Fibroblast of skin of back (primary cell): ENCODE measurements at places on chromosomes 1 and 21.
A peak's percentile ranks its signal among the peaks of the same experiment; 100 is the strongest.

- no peak for DNase-seq
These were observed 39.7 kb downstream of the CHD5 start for GRCh38 chr1:6140413-6140812.

GRCh38 chr21:18245464-18245967 lies 883 bp downstream of the CHODL start:
- no peak for DNase-seq

- DNase-seq, result no peak
These were observed 21.6 kb upstream of the SLAMF6 start for GRCh38 chr1:160544647-160545046.

DNA sequence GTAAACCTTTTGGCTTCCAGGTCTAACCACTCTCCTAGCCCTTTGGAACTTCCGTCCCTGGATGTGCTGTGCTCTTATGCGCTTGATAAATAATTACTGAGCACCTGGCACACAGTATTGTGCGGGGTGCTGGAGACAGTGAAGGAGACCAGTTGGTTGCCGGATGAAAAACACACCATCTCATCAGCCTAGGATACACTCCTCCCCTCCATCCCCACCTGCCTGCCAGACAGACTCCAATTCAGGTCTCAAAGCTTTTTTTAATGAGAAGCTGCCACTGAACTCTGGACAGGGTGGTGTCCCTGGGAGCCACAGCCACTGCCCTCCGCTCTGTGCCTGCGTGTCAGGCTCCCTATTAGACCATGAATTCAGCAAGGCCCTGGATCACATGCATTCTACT lies 9.2 kb downstream of the GNB1 start:
- DNase-seq, result no peak

GRCh38 chr21:29349702-29350101 lies 51.0 kb downstream of the BACH1 start:
- no peak for DNase-seq

- no peak for DNase-seq
These were observed 38.0 kb upstream of the HAO2 start for GRCh38 chr1:119330466-119331189.

DNA sequence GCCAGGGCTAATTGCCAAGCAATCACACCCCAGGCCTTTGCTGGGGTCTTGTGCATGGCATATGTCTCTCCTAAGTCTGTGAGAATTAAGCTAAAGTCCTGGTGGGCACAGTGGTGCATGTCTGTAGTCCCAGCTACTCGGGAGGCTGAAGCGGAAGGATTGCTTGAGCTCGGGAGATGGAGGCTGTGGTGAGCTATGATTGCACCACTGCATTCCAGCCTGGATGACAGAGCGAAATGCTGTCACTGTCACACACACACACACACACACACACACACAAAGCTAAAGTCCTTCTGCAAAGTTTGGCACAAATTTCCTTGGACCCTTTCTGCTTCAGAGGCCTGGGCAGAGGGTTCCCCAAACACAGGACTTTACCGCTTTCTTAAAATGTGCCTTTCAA lies 31.3 kb upstream of the DNAJC11 start:
- peak; percentile 17 for DNase-seq

- peak; percentile 54 for DNase-seq
These were observed 17.7 kb upstream of the A3GALT2 start for GRCh38 chr1:33338440-33339211.
